GM18507 (cell line): ENCODE measurements at places on chromosomes 13 and 19.

DNA sequence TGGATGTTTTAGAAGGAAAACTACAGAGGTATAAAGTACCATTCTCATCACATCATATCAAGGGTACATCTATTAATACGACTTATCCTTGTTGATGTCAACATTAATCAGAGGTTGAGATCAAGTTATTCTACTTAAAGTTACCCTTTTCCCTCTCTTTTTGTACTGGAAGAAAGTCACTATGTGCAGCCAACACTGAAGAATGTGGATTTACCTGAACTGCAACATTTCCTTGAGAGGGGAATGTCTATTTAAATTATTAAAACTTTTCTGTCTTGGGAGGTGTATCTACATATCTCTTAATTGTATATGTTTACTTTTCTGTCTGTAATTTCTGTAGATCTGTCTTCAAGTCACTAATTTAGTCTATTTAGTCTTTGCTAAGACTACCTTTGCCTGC, 2.5 kb upstream of the FBXL3 start:
- DNase-seq = no peak

DNA sequence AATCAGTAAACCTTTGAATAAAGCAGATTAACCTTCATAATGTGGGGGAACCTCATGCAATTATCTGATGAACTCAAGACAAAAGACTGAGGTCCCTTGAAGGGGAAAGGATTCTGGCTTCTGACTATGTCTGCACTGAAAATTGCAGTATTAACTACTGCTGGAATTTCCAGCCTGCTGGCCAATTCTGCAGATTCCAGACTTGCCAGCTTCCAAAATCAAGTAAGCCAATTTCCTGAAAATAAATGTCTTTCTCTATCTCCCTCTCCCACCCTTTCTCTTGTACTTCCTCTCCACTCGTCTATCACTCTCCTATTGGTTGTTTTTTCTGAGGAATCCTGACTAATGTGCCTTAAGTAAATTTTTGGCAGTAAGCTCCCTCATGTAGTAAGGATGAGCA, 1479.9 kb upstream of the PRR20A start:
- DNase-seq = no peak

DNA sequence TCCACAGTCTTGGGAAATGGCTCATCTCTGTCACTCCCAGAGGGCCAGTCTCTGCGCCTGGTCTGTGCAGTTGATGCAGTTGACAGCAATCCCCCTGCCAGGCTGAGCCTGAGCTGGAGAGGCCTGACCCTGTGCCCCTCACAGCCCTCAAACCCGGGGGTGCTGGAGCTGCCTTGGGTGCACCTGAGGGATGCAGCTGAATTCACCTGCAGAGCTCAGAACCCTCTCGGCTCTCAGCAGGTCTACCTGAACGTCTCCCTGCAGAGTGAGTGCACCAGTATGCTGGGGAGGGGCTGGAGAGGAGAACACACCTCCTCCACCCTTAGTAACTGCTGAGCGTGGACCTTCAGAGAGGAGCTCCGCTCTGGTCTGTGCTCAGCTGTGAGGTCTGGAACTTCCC, 2.3 kb downstream of the SIGLEC9 start:
- DNase-seq = no peak

GRCh38 chr13:23696610-23697009, 126.4 kb downstream of the TNFRSF19 start:
- no peak for DNase-seq

DNA sequence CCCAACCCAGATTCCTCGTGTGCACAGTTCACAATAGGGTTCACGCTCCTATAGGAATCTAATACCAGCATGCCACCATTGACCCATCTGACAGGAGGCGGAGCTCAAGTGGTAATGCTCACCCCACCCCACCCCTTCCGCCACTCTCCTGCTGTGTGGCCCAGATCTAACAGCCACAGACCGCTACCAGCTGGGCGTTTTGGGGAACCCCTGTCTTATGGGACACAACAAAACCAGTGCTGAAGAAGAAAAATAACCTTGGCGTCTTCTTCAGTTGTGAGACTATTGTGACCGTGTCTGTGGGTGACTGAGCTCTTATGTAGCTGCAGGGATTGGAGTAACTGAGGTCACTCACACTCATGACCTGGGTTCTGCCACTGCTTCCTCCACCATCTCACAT, 5.2 kb upstream of the OR10H1 start:
- no peak for DNase-seq

DNA sequence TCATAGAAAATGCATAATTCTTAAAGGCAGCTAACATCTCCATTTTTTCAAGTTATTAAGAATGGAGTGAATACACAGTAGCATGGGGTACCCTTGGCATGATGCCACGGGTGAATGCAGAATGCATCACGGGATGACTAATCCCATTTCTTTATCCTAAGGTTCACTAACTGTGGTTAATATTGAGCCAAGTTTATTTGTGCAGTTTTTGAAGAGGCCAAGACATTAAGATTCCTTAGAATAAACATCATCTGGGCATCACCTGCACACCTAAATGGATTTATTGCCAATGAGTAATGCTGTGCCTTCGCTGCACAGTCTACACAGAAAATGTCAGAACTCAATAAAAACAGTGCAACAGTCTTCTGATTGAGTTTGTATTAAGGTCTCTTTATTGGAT, 333.1 kb downstream of the GPC6 start:
- no peak for DNase-seq

DNA sequence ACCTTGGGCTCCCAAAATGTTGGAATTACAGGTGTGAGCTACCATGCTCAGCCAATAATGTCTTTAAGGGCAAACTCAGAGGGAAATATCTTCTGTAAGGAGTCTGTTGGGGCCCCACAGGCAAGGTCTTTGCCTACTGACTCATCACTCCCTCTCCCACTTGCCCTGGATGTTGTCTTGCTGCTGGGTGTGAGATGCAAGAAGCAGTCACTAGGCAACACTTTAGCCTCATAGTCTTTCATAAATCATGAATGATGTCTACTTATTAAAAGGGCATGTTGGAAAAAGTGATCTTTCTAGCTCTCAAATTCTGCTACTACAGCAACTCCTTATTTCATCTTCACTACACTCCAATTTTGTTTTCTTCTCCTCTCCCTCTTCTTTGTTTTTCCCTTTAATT, 34.6 kb upstream of the SLC10A2 start:
- DNase-seq = no peak

- no peak for DNase-seq
Measured at GRCh38 chr19:48950159-48950558, 4.5 kb upstream of the BAX start.

DNA sequence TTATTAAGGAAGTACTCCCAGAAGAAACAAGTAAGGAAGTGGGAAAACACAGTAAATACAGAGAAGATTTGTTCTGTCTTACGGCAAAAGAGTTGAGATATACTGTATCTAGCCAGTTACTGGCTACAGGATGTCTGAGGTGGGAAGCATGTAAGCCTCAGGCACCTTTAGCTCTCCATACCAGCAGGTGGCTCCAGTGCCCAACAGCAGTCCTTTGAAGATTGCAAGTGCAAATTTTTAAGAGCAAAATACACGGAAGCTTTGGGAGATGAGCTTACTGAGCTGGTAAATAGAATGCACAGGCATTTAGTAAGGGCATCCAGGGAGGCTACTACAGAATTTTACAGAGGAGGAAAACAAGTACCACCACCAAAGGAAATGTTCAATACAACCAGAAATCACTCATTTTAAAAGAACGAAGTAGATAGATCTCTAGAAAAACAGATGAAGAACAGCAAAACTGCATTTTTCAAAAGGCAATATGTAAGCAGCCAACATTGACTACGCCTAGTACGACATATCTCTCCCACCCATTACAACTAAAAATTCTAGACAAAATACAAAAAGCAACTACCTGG, 57.9 kb upstream of the VSTM2B start:
- DNase-seq = no peak
